ENCODE measurements at places on chromosomes 5 and 9.

DNA sequence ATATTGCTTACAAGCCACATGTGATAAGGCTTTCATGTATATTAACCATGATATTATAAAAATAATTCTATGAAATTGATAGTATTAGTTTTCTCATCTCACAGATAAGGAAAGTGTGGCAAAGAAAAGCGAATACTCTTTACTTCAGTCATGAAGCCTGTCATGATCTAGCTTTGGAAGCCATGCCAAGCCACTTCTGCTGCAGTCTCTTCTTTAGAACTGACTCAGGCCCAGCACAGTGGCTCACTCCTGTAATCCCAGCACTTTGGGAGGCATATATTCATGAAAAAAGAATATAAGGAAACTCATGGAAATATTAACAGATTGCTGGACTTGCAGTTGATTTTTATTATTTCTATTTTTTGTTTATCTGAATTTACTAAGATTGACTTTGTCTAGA is 42.9 kb upstream of the PJA2 start:
- no peak for DNase-seq

- no peak for DNase-seq
These were observed 33.6 kb upstream of the SHC3 start for GRCh38 chr9:89212171-89212570.

- DNase-seq, result no peak
These were observed 8.6 kb upstream of the PTGES start for GRCh38 chr9:129761293-129761900.

- no peak for DNase-seq
These were observed 19.6 kb upstream of the HRH2 start for GRCh38 chr5:175638305-175638704.

DNA sequence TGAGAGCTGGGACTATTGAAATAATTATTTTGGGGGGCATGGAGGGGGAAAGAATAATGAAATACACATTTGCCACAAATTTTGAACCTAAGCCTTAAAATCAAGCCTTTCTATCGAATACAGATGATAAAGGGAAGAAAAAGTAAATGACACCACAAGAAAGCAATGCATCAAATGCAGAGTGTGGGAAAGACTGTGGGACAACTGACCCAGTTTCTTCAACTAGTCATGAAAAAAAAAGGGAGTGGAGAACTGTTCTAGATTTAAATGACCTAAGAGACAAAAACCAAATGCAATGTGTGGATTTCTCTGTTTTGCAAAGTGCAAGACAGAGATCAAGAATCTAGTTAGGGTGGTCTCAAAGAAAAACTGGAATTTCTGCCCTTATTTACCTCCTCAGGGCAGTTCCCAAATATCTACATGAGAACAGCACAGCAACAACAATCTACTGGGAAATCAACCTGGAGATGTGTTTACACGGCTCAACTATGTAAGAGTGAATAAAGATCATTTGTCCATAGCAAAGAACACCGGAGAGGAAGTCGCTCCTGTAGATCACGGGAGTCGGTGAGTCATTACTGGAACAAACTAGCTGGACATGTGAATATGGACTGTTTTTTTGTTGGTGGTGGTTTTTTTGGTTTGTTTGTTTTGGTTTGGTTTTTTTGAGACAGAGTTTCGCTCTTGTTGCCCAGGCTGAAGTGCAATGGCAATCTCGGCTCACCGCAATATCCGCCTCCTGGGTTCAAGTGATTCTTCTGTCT is 145.9 kb downstream of the DROSHA start:
- DNase-seq, result no peak

DNA sequence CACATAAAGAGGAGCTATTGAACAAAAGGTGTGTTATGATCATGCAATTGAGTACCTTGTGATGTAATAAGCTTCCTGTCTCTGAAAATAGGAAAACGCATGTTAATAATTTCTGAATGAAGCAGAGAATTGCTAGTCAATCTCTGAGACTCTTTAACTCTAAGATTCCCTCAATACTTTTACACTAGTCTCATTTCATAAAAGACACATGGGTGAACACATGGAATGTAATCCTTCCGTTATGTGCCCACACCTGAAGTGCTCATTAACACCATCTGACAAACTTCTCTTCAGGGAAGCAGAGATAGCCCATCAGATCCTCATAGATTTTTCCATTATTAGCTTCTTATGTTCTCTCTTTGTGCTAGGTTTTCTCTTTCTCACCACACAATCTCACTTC is 182.4 kb downstream of the TLR4 start:
- DNase-seq, result no peak

DNA sequence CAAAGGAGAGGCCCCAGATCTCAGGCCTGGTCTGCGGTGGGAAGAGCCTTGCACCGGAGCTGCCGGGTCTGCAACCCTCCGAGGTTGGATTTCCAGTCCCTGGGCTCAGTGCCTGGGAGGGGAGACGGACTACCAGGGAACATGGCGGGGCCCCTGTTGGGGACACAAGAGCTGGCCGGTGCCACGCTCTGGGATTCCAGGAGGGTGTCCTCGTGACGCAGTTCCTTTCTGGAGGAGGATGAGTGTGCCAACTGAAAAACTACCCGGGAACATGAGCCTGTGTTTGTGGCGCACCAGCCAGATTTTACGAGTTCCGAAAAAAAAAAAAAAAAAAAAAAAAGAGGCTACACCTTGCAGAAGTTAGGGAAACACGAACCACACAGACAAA is 9.0 kb downstream of the NRARP start:
- DNase-seq, result no peak

DNA sequence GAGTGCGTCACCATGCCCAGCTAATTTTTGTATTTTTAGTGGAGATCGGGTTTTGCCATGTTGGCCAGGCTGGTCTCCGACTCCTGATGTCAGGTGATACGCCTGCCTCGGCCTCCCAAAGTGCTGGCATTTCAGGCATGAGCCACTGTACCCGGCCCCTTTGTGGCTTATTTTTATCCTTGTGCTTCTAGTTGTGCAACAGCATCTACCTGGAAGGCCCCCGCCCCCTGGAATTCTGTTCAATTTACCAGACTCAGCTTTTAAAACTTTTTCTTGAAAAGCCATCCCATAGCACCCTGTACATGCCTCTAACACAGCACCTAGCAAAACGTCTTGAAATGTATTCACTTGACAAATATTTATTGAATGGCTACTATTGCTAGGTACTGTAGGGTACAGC is 9.7 kb upstream of the GPBP1 start:
- DNase-seq, result no peak

GRCh38 chr5:139273322-139273571 is 20.3 kb upstream of the MATR3 start:
- no peak for DNase-seq

GRCh38 chr5:92309336-92309991 is 926.3 kb upstream of the ARRDC3 start:
- no peak for DNase-seq

DNA sequence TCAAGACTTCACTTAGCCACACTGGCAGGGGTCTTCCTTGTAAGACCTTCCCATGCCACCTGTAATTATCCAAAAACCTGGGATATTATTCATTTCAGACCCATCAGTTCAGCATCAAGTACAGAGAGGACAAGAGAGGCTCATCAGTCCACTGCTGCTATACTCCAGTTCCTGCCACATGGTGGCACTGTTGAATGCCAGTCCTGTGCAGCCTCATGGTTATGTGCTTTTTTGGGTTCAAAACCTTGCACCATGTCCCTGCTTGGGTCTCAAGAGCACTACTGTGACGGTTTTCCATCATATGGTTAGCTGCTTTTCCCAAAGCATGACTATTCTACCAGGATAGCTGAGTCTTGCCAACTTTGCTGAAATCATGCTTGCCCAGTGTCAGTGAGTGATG is 8.5 kb downstream of the PTGS1 start:
- DNase-seq, result no peak

DNA sequence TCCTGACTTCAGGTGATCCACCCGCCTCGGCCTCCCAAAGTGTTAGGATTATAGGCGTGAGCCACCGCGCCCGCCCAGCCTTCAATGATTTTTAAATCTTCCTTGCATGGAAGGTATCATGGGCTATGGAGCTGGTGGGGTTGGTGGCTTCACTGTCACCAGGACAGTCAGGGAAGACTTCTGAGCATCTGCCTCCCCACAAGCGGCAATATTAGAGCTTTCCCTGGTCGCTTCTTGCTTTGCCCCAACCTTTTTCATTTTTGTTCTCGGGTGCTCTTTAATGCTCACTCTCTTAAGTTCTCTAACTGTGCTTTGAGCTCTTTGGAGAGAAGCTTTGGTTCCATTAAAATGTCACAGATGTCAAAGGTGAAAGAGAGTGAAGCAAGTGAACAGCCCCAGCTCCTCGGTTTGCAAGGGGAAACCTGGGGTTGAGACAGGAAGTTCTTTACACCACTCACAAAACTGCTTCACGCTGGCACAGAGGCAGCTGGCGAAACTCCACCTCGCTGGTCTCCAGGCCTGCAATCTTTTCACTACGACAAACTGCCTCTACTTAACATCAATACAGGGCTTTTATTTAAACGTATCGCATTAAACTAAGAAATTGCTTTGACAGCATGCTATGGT is 142.5 kb upstream of the RETREG1 start:
- DNase-seq, result no peak

DNA sequence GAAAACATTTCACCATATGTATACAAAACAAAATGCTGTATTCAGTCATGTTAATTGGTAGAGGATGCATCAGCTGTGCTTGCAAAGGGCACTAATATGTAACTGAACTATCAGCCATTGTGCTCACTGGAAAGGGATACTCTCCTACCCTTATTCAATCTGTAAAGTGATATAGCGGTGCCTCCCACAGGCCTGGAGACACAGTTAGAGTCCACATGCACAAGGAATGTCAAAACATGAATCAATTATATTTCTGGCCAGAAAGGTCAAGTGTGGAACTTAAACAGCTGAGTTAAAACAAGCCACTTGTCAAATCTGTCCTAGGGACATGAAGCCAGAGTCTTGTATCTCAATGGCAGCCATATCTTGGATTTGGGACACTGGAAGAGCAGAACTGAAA is 71.2 kb upstream of the IZUMO3 start:
- DNase-seq, result no peak
